Left ventricle myocardium superior (tissue), 1 donor: ENCODE measurements at places on chromosomes 12 and 14. TPM values are rescaled to one million over a fixed set of nuclear protein-coding genes. Genes with fewer than 3 reads are reported as not detected.

DNA sequence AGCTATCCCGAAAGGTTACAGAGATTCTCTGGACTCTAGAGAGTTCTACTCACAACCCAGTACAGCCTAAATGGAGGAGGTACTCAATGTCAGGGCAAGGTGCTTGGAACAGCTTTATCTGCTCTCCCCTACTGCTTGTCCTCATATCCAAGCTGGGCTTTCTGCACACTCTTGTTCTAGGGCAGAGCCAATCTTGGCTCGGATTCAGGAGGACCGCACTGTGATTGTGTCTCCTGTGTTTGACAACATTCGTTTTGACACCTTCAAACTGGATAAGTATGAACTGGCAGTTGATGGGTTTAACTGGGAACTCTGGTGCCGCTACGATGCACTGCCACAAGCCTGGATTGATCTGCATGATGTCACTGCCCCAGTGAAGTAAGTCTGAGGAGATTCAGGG is 25.0 kb downstream of the GALNT8 start:
- peak; percentile 67 for DNase-seq

DNA sequence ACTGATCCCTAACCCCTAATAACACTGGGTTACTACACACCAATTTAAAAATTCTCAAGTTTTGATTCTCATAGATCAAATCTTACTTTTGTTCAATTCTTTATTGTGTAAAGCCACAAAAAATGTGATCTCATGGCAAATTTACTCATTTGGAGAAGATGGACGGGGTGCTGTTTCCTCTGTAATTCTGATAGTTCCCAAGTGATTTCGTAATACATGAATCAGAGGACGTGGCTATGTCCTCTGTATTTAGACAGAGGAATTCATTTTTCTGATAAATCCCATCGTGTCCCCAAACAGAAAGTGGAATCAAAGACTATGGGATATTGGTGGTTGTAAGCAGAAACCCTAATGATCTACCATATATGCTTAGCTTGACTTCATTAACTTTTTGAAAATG is 76.6 kb upstream of the GNG2 start:
- no peak for DNase-seq

GRCh38 chr12:2550561-2551411 is 244.0 kb upstream of the FKBP4 start:
- no peak for DNase-seq

GRCh38 chr12:42705863-42706262 is 116.3 kb upstream of the PRICKLE1 start:
- peak; percentile 85 for DNase-seq

GRCh38 chr12:130667421-130667960 is 48.6 kb downstream of the RIMBP2 start:
- DNase-seq: no peak

GRCh38 chr12:89392391-89392790 is 40.1 kb upstream of the DUSP6 start:
- no peak for DNase-seq

- no peak for DNase-seq
These were observed 30.4 kb upstream of the PPP2R5E start for GRCh38 chr14:63573581-63573980.

DNA sequence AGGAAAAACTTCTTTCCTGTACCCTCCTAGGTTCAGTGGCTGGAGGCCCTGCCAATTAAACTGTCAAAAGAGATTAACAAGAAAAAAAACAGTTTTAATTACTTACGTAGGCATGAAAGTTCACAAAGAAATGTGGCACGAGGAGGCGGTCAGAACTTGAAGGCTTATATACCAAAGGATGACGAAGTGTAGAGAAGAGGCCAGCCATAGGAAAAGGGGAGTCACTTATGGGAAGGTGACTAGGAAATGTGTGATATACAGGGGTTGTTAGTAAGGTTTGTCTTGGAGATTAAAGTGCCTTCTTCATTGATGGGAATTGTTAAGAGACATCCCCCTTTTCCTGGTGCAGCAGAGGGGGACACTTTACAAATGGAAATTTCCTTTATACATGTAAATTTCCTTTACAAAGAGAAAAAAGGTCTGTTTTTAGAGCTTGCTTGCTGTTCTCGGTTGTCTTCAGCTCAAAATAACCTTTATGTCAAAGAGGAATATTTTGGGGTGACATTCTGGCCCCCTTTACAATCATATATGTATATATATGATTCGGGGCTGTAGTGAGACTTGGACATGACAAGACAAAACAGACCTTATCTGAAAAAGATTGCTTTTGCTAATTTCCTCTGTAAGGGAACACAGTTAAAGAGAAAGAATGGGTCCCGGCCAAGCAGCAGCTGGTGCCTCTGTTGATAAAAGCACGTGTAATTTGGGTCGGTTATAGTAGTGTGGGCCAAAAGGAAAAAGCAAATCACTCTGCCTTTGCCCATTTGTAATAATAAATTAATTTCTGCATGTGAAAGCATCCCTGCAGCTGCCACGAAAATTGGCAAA is 38.6 kb downstream of the SYNE2 start:
- no peak for DNase-seq

GRCh38 chr12:12600659-12601058 is 11.0 kb upstream of the CREBL2 start:
- DNase-seq: no peak

- no peak for DNase-seq
These were observed 448.6 kb downstream of the FUT8 start for GRCh38 chr14:65860956-65861611.

- no peak for DNase-seq
These were observed 67.4 kb downstream of the ADGRD1 start for GRCh38 chr12:131021154-131021541.

GRCh38 chr12:65518771-65519170 is 240.3 kb downstream of the MSRB3 start:
- DNase-seq: no peak

DNA sequence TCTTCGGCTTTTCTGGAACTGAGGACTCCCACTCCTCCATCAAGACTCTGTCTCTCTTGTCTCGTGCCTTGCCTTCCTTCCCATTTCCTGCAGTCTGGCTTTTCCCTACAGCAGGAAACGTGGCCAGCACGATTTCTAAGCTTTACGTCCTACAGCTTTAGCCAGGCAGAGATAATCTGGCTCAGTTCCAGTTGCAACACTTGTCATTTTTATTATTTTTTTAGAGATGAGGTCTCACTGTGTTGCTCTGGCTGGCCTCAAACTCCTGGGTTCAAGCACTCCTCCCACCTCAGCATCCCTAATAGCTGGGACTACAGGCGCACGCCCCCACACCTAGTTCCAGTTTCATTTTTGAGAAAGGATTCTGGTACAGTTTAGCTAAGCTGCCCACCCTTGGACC is 19.9 kb downstream of the CALM1 start:
- no peak for DNase-seq

DNA sequence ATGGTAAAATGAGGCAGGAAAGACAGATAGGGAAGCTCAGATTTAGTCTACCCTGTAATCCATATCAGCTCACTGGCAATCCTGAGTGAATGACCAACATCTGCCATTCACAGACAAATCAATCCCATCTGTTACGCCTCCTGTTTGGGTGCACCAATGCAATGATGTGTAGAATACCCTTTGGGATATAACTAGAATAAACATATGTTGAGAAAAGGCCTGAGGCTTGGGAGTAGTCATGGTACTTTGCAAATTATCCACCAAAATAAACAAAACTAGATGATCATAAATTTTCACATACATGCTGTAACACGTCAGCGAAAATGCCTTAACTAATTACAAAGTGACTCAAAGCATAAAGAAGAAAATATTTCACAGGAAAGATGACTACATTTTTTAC is 78.8 kb downstream of the KCNC2 start:
- DNase-seq: no peak

DNA sequence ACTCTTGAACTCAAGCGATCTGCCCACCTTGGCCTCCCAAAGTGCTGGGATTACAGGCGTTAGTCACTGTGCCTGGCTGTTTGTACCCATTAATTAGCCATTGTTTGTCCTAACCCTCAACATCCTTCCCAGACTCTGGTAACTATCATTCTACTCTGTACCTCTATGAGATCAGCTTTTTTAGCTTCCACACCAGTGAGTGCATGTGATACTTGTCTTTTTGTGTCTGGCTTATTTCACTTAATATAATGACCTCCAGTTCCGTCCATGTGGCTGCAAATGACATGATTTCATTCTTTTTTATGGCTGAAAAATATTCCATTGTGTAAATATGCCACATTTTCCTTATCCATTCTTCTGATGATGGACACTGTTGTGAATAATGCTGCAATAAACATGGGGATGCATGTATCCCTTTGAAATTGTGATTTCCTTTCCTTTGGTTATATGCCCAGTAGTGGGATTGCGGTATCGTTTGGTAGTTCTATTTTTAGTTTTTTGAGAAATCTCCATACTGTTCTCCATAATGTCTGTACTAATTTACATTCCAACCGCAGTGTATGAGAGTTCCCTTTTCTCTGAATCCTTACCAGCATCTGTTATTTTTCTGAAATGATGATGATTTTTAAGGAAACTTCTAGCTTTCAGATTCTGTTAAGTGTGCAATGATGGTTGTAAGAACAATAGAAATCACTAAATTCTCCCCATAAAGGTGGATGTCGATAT is 6.7 kb upstream of the PPP4R3A start:
- no peak for DNase-seq

- no peak for DNase-seq
These were observed 303.4 kb downstream of the KCNC2 start for GRCh38 chr12:74906224-74906623.

GRCh38 chr12:93039930-93040329 is 110.8 kb upstream of the EEA1 start:
- DNase-seq: no peak

DNA sequence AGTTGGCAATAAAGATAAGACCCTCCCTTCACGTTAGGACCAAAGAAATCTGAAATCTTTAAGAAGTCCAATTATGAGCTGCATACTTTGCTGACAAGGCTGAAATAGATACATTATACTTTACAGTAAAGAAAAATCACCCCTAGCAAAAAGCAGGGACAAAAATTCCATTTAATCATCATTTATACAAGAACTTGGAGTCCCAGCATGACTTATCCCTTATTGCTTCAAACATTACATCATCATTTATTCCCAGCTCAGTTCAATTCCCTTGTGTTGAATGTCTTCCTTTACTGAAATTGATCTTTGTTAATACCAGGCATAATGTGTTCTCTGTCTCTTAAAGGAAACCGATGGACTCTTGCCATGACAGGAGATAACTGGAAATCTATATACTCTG is 449.6 kb upstream of the CCDC196 start:
- DNase-seq: no peak

DNA sequence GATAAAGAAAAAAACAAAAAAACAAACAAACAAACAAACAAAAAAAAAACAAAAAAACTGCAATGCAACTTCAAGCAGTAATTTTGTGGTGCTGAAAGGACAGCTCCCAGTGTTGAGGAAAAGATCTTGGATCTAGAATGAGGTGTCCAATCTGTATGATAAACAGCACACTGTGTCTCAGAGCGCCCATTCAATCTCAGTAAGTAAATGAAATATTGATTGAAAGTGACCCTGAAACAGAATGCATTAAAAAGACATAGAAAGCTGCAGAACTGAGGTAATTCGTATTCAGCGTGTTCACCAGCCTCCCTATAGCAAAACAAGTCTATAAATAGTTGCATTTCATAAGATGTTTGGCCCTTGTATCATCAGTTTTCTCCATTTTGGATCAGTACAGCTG is 153.0 kb downstream of the NOVA1 start:
- no peak for DNase-seq

GRCh38 chr12:96751626-96752025 is 155.4 kb upstream of the NEDD1 start:
- no peak for DNase-seq

- DNase-seq: no peak
These were observed 37.0 kb upstream of the SFSWAP start for GRCh38 chr12:131673888-131674257.

DNA sequence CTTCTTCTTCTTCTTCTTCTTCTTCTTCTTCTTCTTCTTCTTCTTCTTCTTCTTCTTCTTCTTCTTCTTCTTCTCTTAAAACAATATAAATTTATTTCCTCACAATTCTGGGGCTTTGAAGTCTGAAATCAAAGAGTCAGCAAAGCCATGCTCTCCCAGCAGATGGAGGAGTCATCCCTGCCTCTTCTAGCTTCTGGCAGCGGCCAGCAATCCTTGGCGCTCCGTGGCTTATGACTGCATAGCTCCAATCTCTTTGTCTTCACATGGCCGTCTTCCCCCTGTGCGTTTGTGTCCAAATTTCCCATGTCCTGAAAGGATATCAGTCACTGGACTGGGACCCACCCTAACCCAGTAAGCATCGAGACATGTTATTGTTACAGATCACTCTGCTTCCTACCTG is 22.9 kb downstream of the KCNA1 start:
- no peak for DNase-seq

DNA sequence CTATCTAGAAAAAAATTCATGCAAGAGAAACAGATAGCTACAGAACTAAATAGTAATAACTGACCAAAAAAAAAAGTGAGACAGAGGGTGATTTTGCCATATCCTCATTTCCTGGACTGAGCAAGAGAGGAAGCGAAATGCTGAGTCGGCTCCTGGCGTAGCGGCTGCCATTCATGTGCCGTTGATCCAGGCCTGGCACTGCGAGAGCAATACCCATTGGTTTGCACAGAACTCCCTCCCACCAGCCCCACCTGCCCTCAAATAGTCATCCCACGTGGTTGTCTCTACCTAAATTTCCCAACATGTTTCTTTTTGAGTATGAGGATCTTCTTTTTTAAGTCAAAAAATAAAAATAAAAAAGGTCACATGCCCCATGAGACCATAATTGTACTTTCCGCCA is 9.4 kb upstream of the WNT5B start:
- peak; percentile 61 for DNase-seq

GRCh38 chr12:26730481-26731350 is 102.3 kb downstream of the ITPR2 start:
- DNase-seq: no peak

DNA sequence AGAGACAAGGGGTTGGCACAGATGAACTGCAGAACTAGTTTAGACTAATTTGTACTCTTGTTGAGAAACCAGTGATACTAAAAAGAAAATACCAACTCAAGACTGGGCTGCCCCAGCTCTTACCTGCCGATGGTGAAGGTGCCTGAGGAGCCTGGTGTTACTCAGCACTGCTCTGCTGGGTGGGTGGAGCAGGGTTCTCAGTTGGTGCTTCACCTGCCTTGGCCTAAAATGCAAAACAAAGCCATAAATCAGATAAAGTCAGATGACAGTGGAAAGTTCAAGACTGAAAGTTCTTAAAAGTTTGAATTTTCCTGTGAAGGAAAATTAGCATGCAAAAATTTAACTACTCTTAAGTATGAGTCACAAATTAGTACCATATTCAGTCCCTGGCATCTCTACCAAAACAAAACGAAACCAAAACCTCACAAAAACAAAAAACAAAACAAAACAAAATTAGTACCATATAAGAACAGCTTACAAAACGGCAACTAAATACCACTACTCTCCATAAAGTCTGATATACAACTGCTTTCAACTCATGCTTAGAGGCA is 21.9 kb downstream of the YBX3 start:
- DNase-seq: no peak

GRCh38 chr14:99821519-99822508 is 28.6 kb downstream of the EML1 start:
- no peak for DNase-seq

Gene BATF
- total RNA-seq: 0.74 TPM

Gene ADAM20
- 0.57 TPM for total RNA-seq

Gene DDHD1
- 8.1 TPM for total RNA-seq

Gene ARHGEF40
- 23.1 TPM for total RNA-seq

Gene EPYC
- total RNA-seq: not detected

Gene ARHGAP9
- 5.7 TPM for total RNA-seq

Gene ERBB3
- 2.9 TPM for total RNA-seq

Gene DHRS2
- total RNA-seq: not detected

Gene FGF23
- not detected for total RNA-seq

Gene ENDOU
- 0.30 TPM for total RNA-seq
